SIG-M5 (cell line): ENCODE measurements at places on chromosomes 12 and 14.

DNA sequence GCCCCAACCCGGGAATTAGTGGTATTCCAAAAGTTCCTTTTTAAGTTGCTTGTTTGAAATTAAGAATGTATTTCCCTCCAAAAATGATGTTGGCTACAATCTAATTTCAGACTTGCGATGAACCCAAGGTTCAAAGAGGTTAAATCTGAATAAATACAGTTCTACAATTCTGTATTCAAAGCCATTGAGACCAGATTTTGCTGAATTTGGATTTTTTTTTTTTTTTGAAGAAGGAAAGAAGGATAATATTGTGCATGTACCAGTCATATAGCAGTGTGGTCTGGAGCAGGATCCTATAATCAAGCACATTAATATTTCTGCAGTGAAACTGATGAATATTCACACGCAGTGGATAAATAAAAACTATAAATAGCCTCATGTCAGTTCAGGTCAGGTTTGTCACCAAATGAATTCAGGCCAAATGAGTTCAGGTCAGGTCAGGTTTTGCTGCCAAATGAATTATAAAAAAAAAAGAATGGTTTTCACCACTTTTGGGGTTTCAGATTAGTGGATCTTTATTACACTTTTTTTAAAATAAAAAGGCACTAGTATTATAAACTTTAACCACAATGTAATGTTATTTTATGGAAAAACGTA, 69.5 kb downstream of the CRADD start:
- no peak for DNase-seq

GRCh38 chr12:91191513-91192111, 9.0 kb upstream of the DCN start:
- DNase-seq = no peak

GRCh38 chr12:29782871-29783772, 620 bp downstream of the TMTC1 start:
- no peak for DNase-seq

GRCh38 chr14:92962031-92962830, 39.3 kb downstream of the CHGA start:
- DNase-seq = no peak

DNA sequence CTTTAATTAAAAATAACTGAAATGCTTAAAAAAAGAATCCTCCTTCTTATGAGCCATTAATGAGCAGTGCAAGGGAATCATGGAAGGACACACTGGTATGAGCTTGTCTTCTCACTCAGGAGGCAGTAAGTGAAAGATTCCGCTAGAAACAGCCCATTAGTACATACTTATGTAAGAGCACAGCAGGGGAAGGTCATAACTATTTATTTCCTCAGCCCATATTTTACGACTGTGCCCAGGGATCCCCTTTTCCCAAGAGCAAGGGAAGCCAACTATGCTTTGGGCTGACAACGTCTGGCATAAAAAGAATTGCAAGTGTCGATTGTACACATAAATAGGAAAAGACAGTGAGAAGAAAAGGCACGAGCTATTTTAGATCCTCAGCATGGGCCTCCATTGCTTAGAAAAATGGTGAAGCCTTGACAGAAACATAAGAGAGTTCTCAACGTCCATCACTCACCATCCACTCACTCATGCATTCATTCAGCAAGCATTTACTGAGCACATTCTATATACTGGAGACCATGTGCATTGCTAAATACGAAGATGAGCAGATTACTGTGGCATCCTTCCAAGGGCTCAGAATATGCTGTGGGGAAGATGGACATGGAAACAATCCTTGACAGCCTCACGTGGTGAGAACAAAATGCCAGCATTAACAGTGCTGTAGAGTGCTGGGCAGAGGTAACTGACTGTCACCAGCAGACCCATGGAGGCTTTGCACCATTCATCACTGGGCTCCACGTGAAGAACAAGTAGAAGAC, 152.7 kb downstream of the NTF3 start:
- DNase-seq = no peak

GRCh38 chr14:23009939-23010726, at the start of gene C14orf93:
Gene C14orf93, minus strand, starts transcription at chr14:23010143. Its CDS starts 11,120 bp downstream, at chr14:22999023.
- DNase-seq = no peak

GRCh38 chr12:42325326-42325652, 605 bp downstream of the ZCRB1 start:
- DNase-seq = no peak

- DNase-seq = no peak
Measured at GRCh38 chr12:132539016-132539773, 49.2 kb downstream of the FBRSL1 start.
